Activated naive CD8-positive, alpha-beta T cell treated with anti-CD3 and anti-CD28 coated beads, Interleukin-2, amount 10 ng/mL, durations not matched to agents 7 days and 5 days (primary cell): ENCODE measurements at places on chromosomes 5 and 9. TPM values are rescaled to one million over a fixed set of nuclear protein-coding genes. Genes with fewer than 3 reads are reported as not detected.

GRCh38 chr5:160466116-160466515, 44.5 kb downstream of the PTTG1 start:
- peaks cover 2% of the 10 kb centered on the region for H3K36me3 ChIP-seq
- H3K27ac ChIP-seq = no peak overlapping the region
- H3K4me3 ChIP-seq = no peak overlapping the region
- H3K27me3 ChIP-seq = no peaks in the 10 kb centered on the region
- no peak for DNase-seq
- peaks cover 48% of the 10 kb centered on the region for H3K4me1 ChIP-seq

DNA sequence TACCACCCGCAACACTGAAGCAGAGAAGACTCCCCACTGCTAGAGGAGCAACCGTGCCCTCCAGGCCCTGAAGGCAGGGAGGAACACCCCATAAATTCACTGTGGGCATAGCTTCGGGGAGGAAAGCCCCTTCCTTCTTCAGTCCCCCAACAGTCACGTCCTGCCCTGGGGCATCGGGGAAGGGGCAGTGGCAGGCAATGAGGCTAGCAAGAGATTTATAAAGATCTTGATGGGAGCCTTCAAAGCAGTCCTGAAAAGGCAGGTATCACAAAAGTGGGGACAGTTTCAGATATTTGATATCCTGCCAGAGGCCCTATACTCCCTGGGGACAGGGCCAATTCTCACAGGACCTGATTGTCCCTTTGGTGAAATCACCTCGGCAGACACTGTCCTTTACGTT, 16.9 kb upstream of the TRIM14 start:
- no peak overlapping the region for H3K27ac ChIP-seq
- H3K36me3 ChIP-seq = peaks cover 3% of the 10 kb centered on the region
- no peak overlapping the region for H3K4me3 ChIP-seq
- no peaks in the 10 kb centered on the region for H3K4me1 ChIP-seq

GRCh38 chr9:93801120-93801519, 154.0 kb downstream of the BARX1 start:
- H3K36me3 ChIP-seq = no peaks in the 10 kb centered on the region
- H3K4me3 ChIP-seq = no peak overlapping the region
- H3K4me1 ChIP-seq = no peaks in the 10 kb centered on the region
- no peak overlapping the region for H3K27ac ChIP-seq
- DNase-seq = no peak
- H3K27me3 ChIP-seq = peaks cover 13% of the 10 kb centered on the region

DNA sequence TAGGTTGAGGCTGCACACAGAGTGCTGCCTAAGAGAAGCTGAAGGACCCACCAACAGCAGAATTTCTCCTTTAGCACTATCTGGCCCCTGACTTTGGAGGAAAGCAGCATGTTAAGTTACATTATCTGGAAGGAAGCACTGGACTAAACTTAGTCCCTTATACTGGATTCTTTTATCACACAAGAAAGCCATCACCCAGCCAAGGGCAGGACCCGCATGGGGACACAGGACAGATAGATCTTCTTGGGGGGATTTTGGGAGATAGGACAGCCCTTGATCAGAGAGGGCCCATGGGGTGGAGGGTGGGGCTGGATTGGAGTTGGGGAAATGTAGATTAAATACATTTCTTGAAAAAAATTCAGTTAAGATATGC, 14.4 kb downstream of the ANKRD33B start:
- H3K4me1 ChIP-seq = peaks cover 26% of the 10 kb centered on the region
- peaks cover 2% of the 10 kb centered on the region for H3K36me3 ChIP-seq
- no peaks in the 10 kb centered on the region for H3K27me3 ChIP-seq
- no peak overlapping the region for H3K27ac ChIP-seq
- H3K4me3 ChIP-seq = no peak overlapping the region
- DNase-seq = no peak

The ECSCR gene
- total RNA-seq = not detected

DNA sequence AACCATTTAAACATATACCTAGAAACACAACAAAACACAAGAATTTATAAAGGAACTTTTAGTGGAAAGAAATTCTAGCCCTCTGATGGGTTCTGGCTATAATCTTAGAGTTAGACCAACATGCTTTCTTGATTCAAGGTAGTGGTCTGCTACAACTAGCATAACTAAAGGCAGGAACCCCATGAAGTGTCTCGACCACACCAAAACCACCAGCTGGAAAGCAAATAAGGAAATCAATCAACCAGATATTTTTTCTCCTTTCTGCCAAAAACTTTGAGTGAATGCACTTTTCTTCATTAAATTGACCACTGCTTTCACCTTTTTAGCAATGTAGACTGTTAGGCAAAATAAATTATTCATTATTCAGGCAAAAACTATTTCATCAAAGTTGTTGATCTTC, 346.4 kb downstream of the EBF1 start:
- DNase-seq = no peak
- peaks cover 32% of the 10 kb centered on the region for H3K27me3 ChIP-seq
- H3K4me1 ChIP-seq = peaks cover 4% of the 10 kb centered on the region
- H3K27ac ChIP-seq = no peak overlapping the region
- no peak overlapping the region for H3K4me3 ChIP-seq

DNA sequence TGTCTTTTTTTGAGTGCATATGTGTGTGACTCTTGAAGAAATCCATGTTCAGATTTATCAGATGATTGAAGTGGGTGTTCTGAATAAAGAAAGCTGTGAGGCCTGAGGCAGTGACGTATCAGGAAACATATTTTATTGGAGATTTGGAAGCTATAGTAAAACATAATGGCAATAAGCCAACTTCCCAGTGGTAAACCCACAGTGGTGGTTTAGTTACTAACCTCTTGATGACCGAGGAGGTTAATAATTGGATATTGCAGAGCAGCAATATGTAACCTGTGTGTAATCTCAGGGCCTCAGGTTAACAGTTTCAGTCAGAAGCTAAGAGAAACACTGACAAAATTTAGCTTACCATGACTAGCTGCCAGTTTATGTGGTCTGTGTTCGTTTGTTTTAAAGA, 6.9 kb downstream of the RGMB start:
- DNase-seq = no peak
- peaks cover 6% of the 10 kb centered on the region for H3K4me1 ChIP-seq
- peaks cover 12% of the 10 kb centered on the region for H3K27me3 ChIP-seq
- no peaks in the 10 kb centered on the region for H3K36me3 ChIP-seq
- H3K4me3 ChIP-seq = no peak overlapping the region

The FCN2 gene
- not detected for total RNA-seq

DNA sequence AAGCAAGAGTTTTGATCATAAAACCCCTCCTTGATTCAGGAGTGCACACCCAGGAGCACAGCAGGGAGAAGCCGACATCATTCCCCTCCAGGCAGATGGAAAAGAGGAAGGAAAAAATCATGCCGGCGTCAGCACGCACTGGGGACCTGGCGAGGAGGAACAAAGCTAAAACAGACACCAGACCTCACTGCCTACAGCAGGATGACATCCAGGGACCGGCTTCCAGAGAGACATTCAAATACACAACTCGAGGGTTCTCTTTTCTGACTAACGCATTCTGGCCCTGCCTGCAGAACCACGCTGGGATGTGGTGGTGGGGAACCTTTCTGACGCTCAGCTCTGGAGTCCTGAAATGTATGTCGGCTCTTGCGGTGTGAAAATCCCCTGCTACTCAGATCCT, 2.7 kb downstream of the UBAC1 start:
- peaks cover 25% of the 10 kb centered on the region for H3K4me1 ChIP-seq
- H3K27me3 ChIP-seq = peaks cover 8% of the 10 kb centered on the region
- H3K36me3 ChIP-seq = peaks cover 3% of the 10 kb centered on the region
- H3K4me3 ChIP-seq = no peak overlapping the region
- H3K27ac ChIP-seq = no peak overlapping the region

DNA sequence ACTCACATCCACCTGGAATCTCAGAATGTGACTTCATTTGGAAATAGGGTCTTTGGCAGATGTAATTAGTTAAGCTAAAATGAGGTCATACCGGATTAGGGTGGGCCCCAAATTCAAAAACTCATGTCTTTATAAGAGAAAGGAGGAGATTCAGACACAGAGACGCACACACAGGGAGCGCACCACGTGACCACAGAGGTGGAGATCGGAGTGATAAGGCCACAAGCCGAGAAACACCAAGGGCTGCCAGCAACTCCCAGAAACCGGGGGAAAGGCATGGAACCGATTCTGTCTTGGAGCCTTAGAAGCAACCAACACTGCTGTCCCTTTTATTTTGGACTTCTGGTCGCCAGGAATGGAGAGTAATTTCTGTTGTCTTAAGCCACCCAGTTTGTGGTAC, 31.8 kb upstream of the LMX1B start:
- no peak for DNase-seq
- H3K4me1 ChIP-seq = no peaks in the 10 kb centered on the region
- H3K36me3 ChIP-seq = no peaks in the 10 kb centered on the region
- no peak overlapping the region for H3K27ac ChIP-seq
- H3K27me3 ChIP-seq = peaks cover 11% of the 10 kb centered on the region
